Left ventricle myocardium superior (tissue), 1 donor: ENCODE measurements at places on chromosomes 3 and 15. TPM values are rescaled to one million over a fixed set of nuclear protein-coding genes. Genes with fewer than 3 reads are reported as not detected.

DNA sequence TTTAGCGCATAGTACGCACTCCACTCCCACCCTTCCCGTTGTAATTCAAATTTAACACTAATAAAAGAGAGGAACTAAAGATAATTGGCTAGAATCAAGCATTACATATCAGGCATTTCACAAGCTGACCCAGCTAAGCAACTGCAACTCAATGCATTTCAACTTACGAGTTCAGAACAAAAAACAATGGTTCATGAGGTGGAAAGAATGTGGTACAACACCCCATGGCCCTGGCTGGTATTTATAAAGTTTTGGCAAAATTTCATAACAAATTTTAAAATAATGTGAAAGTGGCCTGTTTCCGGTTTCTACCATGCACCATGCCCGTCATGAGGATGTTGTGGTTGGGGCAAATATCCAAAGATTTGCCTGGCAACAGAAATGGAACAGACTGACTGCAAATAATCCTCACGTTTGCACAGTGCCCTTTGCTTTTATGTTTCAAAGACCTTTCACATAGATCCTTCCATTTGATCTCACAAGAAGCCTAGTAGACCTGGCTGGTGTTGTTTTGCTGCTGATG is 455.3 kb upstream of the NR2F2 start:
- DNase-seq: no peak

DNA sequence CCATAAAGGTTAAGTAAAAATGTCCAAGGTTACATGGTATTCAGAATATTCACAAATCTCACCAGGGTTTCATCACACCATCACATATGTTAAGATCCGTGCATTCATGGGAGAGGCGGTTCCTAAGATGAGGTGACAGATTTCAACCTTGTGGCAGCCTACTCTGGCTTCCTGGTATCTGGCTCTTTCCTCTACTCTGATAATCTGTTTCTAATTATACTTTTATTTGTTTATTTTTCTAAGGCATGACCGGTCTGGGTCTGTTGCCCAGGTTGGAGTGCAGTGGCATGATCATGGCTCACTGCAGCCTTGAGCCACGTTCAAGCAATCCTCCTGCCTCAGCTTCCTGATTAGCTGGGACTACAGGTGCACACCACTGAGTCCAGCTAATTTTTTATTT is 34.4 kb downstream of the RAF1 start:
- DNase-seq: peak; percentile 68

- no peak for DNase-seq
These were observed 108.1 kb upstream of the AADACL2 start for GRCh38 chr3:151625586-151625985.

DNA sequence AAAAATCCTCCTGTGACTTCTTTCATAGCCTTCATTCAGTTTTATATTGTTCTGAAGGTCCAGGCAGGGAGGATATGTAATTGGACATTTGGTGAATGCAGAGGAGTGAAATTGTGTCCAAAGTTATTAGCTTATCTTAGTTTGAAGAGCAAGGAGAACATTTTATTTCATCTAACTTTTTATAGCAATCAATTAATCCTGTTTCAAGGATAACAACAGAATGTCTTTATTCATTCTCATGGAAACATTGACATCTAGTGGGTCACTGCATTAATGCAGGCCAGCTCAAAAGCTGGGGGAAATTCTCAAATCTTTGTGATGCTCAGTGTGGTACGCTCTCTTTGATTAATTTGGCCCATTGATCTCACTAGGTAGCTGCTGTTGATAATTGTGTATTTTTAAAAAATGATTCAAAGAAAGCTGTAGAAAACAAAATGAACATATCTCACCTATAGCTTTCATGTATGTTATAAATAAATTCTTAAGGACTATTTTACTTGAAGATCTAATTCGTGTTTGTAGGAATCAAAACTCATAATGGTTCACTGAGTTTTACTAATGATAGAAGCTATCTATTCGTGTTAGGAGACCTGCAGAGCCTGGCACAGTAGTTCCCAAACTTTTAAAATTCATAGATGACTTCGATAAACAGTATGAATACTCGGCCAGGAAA is 150.8 kb upstream of the KCNMB2 start:
- no peak for DNase-seq

DNA sequence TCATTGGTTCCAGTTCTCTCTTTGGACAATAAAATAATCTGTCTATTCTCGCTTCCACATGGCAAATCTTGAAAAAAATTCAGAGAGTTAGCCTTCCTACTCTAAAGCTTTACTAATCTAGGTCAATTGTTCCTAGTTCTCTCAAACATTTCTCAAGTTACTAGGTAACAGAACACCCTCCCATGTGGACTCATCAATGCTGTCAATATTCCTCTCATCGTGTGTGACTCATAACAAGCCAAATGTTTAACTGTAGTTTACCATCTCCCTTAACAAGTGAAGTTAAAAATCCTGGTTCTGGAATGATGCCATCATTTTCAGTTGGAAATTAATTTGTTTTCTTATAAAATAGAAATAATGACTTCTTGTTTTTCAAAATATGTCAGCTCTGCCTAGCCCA is 438.6 kb downstream of the ROBO1 start:
- no peak for DNase-seq

TNFSF10 gene
- 18.8 TPM for total RNA-seq

ZPLD1 gene
- not detected for total RNA-seq

MPI gene
- 53.7 TPM for total RNA-seq
